HuH-7.5 (cell line): ENCODE measurements at places on chromosomes 2 and 18.

- DNase-seq: no peak
Measured at GRCh38 chr18:49812286-49813068, 856 bp downstream of the ACAA2 start.

DNA sequence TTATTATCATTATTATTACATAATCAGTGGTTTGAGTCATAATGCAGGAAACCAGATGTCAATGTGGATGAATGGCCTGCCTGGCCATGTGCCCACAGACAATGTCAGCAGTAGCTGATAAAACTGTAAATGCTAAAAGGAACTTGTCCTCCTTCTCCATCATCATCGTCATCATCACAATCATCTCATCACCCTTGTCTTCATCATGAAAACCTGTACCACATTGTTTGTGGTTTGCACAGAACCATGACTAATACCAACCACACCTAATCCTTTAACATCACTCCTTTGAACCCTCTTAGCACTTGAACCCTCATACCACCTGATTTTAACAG is 96.0 kb downstream of the HNMT start:
- DNase-seq: no peak

DNA sequence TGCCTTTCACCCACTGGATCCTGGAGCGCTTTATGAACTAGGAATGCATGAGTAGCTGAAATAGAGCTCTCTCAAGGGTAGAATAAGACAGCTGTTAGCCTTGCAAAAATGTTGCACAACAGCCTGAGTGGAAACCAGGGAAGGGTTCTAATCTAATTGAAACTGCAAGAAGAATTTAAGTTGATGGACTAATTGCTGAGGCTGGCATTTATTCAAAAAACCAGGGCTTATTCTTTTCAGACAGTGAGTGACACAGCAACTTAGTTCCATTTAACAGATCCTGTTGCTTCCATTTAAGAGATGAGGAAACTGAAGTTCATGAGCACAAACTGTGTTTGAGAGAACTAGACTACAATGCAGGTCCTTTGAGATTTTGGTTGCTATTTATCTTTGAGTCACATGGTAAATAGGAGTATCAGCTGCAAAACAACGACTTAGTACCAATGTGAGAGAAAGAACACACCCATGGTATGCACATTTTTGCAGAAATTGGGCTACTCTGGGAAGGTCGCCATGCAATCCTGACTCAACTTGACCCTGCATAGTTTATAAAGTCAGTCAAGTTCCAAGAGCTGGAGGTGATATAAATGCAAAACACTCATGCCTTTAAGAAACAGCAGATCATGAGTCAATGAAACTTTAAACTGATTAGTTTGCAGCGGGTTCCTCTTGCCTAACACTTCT is 76.4 kb upstream of the PARD3B start:
- DNase-seq: no peak

DNA sequence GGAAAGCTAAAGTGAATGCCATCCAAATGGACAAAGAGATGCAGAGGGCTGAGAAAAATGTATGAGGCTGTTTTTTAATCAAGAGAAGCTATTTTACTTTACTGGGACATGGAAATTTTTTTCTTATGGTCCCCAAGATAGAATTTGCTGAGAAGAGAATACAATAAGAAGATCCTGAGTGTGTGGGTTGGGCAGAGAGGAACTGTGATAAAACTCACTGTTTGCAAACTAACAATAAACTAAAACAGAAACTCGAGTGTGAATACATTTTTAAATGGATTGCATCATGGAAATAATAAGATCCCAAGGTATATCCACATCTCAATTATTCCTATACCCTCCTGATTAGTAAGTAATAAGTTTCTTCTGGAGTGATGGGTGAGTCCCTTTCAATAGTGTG is 4.4 kb downstream of the NEB start:
- DNase-seq: no peak

- DNase-seq: no peak
Measured at GRCh38 chr2:36502081-36502480, 95.9 kb downstream of the FEZ2 start.

DNA sequence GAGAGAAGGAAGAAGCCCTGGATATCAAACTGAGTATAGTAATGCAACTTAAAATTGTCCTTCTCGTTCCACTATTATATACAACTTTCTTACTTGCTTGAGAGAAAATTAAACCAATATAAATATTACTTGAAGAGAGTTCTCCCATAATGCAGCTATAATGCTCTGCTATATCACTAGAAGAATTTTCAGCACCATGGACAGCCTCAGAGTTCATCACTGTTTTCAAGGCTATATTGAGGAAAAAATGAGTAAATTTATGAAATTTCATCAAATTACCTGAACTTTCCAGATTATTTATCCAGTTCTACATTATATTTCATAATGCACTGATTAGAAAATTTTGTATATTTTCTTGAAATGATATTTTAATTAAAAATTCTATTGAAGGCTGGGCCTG is 1053.5 kb upstream of the FAM98A start:
- no peak for DNase-seq

- DNase-seq: no peak
Measured at GRCh38 chr2:67652679-67653078, 255.5 kb downstream of the ETAA1 start.
